DND-41 (cell line): ENCODE measurements at places on chromosomes 2 and 18.

GRCh38 chr2:131156452-131157149 lies 51.5 kb downstream of the PLEKHB2 start:
- no peaks in the 10 kb centered on the region for H3K36me3 ChIP-seq
- peak; percentile 62 for DNase-seq
- H3K27ac ChIP-seq, result no peak overlapping the region
- H3K27me3 ChIP-seq, result no peaks in the 10 kb centered on the region
- no peak overlapping the region for H3K4me3 ChIP-seq

GRCh38 chr18:596288-596881 lies 403 bp upstream of the CLUL1 start:
- DNase-seq, result no peak
- H3K4me1 ChIP-seq, result no peaks in the 10 kb centered on the region
- H3K4me3 ChIP-seq, result no peak overlapping the region
- H3K36me3 ChIP-seq, result no peaks in the 10 kb centered on the region
- H3K27me3 ChIP-seq, result no peaks in the 10 kb centered on the region

- no peaks in the 10 kb centered on the region for H3K27me3 ChIP-seq
- DNase-seq, result no peak
- no peaks in the 10 kb centered on the region for H3K4me1 ChIP-seq
- no peaks in the 10 kb centered on the region for H3K36me3 ChIP-seq
Observed at GRCh38 chr2:241797441-241798080, 11.4 kb upstream of the NEU4 start.

- H3K4me1 ChIP-seq, result no peaks in the 10 kb centered on the region
- no peak overlapping the region for H3K4me3 ChIP-seq
- DNase-seq, result no peak
- H3K27ac ChIP-seq, result no peak overlapping the region
Observed at GRCh38 chr2:52934323-52934898, 833.2 kb upstream of the CHAC2 start.

GRCh38 chr2:42250925-42251324 lies 81.8 kb downstream of the EML4 start:
- H3K4me3 ChIP-seq, result no peak overlapping the region
- no peak overlapping the region for H3K27ac ChIP-seq
- H3K4me1 ChIP-seq, result no peaks in the 10 kb centered on the region
- no peaks in the 10 kb centered on the region for H3K27me3 ChIP-seq

- H3K36me3 ChIP-seq, result no peaks in the 10 kb centered on the region
- no peak overlapping the region for H3K27ac ChIP-seq
- no peak overlapping the region for H3K4me3 ChIP-seq
- H3K27me3 ChIP-seq, result no peaks in the 10 kb centered on the region
- peaks cover 9% of the 10 kb centered on the region for H3K4me1 ChIP-seq
Observed at GRCh38 chr2:151336863-151337371, 20.5 kb upstream of the TNFAIP6 start.

DNA sequence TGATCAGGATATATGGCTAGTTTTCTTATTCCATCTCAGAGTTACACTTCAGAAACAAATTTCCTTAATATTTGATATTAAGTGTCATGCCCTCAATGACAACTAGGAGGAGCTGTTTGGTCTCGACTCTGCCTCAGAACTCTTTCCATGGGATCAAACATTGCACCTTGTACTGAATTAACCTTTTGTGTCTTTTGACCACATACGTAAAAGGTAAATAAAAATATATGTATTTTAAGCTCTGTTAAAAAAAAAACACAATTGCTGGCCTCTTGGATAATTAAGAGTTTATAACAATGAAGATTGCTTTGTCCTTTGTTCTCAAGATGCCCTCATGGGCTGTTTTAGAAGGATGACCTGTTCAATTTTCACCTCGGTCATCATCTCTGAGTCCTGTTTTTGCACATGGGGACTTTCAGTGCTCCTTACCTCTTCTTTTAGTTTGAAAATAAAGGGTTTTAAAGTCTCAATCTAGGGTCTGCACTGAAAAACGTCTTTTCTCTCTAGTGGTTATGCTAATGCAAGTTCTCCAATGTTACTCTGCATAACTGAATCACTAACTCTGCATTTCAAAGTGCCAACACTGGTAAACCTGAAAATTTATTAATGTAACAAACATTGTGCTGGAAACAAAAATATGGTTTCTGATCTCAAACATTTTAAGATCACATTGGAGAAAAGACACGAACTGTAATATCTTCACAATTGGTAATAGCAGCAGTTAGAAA lies 18.8 kb upstream of the FN1 start:
- H3K4me3 ChIP-seq, result no peak overlapping the region
- DNase-seq, result no peak
- H3K27me3 ChIP-seq, result no peaks in the 10 kb centered on the region
- H3K36me3 ChIP-seq, result no peaks in the 10 kb centered on the region
- H3K4me1 ChIP-seq, result no peaks in the 10 kb centered on the region

DNA sequence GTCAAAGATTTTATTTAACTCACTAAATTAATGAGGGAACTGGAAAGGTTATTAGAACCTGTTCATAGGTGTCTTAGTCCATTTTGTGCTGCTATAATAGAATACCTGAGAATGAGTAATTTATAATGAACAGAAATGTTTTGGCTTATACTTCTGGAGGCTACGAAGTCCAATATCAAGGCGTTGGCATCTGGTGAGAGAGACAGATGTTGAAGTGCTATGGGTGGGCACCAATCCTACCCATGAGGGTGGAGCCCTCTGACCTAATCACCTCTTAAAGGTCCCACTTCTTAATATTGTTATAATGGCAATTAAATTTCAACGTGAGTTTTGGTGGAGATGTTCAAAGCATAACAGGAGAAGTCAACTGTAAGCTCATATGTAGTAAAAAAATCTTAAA lies 5.1 kb downstream of the RPIA start:
- peaks cover 31% of the 10 kb centered on the region for H3K36me3 ChIP-seq
- no peak for DNase-seq
- no peaks in the 10 kb centered on the region for H3K27me3 ChIP-seq
- H3K27ac ChIP-seq, result no peak overlapping the region
- H3K4me1 ChIP-seq, result peaks cover 26% of the 10 kb centered on the region

DNA sequence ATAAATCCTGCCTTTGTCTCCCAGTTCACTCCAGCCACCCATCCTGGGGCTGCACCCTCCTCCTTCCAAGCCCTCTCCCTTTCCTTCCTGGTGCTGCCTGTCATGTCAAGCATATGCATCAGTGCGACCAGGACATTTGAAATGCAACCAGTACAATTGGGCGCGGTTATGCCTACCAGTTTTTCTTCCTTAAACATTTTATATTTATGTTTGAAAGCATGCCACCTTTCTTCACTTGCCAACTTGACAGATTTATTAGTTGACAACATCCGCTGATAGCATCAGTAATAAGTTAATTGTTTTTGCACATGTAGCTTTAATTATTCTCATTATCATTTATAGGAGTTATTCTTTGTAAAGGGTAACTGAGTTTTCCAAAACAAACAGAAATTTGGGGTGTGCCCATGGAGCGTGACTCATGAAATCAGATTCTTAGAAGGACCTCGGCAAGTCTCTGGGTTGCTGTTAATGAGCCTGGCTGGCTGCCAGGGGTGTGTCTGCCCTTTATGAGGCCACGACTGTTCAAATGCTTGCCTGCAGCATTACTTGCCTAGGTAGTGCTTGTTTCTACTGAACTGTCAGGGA lies 32.8 kb upstream of the IL1B start:
- DNase-seq, result no peak
- H3K27me3 ChIP-seq, result no peaks in the 10 kb centered on the region
- H3K36me3 ChIP-seq, result no peaks in the 10 kb centered on the region

DNA sequence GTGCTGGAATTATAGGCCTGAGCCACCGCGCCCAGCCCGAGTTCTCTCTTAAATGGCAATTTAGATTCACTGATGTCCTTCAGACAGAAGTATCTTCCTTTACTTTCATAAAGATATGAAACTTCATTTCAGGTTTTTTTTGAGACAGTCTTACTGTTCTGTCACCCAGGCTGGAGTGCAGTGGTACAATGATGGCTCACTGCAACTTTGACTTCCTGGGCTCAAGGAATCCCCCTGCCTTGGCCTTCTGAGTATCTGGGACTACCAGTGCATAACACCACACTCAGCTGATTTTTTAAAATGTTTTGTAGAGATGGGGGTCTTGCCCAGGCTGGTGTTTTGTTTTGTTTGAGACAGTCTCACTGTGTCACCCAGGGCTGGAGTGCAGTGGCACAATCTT lies 13.2 kb downstream of the ITGB1BP1 start:
- H3K4me3 ChIP-seq, result no peak overlapping the region
- H3K27ac ChIP-seq, result no peak overlapping the region
- no peak for DNase-seq
- H3K4me1 ChIP-seq, result no peaks in the 10 kb centered on the region

- H3K36me3 ChIP-seq, result peaks cover 24% of the 10 kb centered on the region; the same call in 1 of the 2 replicates
- no peak overlapping the region for H3K4me3 ChIP-seq
- no peak for DNase-seq
Observed at GRCh38 chr18:21820033-21820810, 79.6 kb downstream of the MIB1 start.

DNA sequence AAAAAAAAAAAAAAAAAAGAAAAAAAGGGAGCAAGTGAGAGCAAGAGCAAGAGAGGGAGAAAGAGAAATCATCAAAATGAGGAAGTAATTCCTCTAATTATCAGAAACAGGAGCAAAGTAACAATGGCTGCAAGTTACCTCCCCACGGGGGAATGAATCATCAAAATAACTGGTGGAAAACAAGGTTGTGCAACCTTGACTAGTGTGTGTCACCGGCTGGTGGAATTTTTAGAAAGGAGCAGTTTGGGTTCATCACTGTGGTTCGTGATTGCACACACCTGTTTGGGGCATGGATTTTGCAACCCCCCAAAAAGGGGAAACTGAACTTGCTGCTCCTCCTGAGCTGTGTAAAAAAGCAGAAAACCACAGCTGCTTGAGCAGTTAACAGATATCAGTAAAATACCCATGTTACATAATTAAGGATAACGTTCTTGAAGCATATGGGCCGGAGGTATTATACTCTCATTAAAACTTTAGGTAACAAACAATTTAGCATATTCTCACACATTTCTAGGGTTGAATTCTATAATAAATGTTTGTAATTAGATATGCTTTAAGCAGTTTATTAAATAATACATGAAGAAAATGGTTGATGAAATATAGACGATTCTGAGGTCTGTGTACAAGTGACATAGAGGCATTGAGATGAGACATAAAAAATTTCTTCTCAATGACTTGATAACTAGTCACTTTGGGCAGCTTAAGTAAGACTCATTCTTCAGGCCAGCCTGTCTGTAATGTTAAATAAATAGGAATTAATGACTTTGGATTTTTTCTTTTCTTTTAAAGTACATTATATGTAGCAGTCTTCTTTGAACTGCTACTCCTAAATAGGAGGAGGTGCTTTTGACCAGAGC lies 184.2 kb upstream of the ZEB2 start:
- peak overlapping the region; percentile 11; the same call in 1 of the 2 replicates for H3K4me3 ChIP-seq
- no peaks in the 10 kb centered on the region for H3K36me3 ChIP-seq
- peaks cover 58% of the 10 kb centered on the region for H3K4me1 ChIP-seq

DNA sequence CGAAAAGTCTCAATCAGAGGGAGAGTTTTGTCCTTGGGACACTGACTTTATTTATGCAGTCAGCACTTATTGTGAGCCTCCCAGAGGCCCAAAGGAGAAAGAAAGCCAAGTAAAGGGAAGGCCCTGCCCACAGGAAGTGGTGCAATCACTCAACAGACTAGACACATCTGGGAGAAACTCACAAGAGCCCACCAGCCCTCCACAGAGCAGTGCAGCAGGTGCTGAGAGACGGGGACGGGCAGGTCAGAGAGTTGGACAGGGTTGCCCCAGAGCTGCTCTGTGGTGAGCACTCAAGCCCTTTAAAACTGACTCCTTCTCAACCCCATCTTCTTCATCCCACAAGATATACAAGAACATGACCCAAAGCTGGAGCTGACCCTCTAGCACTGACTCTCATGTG lies 96.0 kb downstream of the TFCP2L1 start:
- peak; percentile 74 for DNase-seq
- no peaks in the 10 kb centered on the region for H3K27me3 ChIP-seq
- no peak overlapping the region for H3K27ac ChIP-seq
- no peak overlapping the region for H3K4me3 ChIP-seq

DNA sequence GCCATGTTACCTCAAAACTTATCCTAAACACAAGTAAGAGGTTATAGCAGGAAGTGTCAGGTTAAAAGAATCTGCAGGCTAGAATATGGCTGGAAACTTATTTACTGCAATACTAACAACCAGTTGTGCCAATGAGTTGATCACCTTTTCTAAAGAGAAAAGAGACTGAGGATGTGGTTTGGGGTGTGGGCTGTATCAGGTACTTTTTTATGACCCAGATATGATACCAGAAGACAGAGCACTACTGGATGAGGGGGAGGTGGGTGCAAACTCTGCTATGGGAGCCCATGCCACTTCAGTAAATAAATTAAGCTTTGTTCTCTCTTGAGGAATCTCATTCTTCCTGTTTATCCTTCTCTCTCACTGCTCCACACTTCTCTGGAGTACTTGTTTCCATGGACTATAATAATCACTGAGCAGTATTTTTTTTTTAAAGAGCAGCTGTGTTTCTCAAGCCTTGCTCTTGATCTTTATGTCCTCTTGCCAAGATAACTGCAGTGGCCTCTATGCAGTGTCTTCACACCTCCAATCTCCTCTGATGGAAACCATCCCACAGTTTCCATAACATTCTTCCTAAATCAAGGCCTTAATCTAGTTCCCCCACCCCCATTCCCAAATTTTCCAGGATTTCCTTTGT lies 51.2 kb upstream of the NOSTRIN start:
- peak; percentile 18 for DNase-seq
- no peak overlapping the region for H3K27ac ChIP-seq
- peaks cover 12% of the 10 kb centered on the region for H3K4me1 ChIP-seq
- no peaks in the 10 kb centered on the region for H3K36me3 ChIP-seq
- H3K4me3 ChIP-seq, result no peak overlapping the region

DNA sequence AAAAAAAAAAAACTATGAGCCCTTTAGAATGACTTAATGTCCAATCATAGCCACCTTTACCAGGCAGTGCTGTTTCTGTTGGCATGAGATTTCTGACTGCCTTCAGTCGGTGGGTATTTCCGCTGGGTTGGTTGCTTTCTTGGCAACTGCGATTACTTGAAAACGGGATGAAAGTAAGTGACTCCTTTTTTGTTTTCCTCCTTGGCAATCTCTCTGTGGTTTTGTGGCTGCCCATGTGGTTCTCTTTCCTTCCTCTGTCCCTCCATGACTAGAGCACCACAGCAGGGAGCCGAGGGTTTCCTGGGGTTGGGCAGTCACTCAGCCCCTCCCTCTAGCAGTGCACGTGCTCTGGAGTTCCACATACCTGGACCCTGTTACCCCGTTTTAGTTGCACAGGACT lies 112.1 kb downstream of the KLHL29 start:
- no peaks in the 10 kb centered on the region for H3K36me3 ChIP-seq
- no peak overlapping the region for H3K4me3 ChIP-seq
- H3K4me1 ChIP-seq, result peaks cover 19% of the 10 kb centered on the region
- DNase-seq, result peak; percentile 74
- H3K27ac ChIP-seq, result no peak overlapping the region
- H3K27me3 ChIP-seq, result peaks cover 14% of the 10 kb centered on the region

DNA sequence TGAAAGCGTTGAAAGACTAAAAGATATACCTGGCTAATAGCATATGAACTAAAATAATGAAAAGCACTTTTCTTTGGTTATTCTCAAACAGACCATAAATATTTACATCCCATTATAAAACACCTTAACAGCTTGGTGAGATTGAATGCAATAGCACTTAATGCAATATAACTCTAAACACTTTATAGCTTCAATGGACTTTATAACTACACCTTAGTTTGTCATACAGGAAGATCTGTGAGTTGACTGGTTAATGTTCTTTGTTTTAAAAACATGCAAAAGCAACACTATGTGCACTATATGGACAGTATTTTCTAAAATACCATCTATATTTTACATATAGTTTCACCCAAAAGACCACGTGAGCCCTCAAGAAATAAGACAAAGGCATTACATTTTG lies 353.3 kb upstream of the ACVR2A start:
- DNase-seq, result no peak
- H3K27ac ChIP-seq, result peak overlapping the region; percentile 83
- H3K36me3 ChIP-seq, result no peaks in the 10 kb centered on the region
- H3K4me3 ChIP-seq, result no peak overlapping the region
- H3K27me3 ChIP-seq, result no peaks in the 10 kb centered on the region
